GM12891 (cell line): ENCODE measurements at places on chromosomes 12 and 14.

DNA sequence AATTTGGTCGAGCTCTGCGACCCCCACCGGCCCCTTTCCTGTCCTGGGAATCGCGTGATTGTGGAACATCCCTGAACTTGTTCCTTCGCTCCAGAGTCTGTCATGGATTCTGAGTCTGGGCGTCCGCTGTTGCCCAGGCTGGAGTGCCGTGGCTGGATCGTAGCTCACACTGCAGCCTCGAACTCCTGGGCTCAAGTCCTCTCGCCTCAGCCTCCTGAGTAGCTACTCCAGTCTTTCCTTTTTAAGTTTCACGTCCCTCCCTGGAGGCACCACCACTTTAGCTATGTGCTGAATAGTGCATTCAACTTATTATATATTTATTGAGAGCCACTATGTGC is 698 bp downstream of the ACOT6 start:
- no peak for DNase-seq

DNA sequence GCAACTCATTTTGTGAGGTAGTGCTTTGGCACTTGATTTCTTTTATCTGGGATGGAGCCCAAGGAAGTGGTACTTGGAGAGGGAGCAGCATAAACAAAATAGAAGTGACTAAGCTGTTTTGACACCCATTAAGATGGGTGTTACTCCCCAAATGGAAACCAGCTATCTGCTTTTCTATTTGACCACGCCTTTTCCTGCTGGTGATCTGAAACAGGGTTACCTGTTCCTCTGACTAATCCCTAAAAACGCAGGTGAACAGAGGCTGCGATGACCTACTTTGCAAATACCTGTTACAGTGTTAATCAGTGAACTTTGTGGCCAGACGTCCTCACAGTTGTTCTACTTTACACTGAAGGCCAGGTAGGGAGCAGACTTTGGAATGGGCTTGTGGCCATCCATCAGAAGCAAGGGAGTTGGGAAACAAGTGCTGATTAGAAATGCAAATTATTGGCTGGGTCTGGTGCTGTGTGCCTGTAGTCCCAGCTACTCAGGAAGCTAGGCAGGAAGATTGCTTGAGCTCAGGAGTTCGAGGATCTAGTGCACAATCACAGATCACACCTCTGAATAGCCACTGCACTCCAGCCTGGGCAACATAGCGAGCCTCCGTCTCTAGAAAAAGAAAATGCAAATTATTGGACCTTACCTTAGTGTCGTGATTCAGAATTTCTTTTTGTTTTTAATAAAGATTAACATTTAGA is 58.3 kb upstream of the HECTD1 start:
- no peak for DNase-seq

DNA sequence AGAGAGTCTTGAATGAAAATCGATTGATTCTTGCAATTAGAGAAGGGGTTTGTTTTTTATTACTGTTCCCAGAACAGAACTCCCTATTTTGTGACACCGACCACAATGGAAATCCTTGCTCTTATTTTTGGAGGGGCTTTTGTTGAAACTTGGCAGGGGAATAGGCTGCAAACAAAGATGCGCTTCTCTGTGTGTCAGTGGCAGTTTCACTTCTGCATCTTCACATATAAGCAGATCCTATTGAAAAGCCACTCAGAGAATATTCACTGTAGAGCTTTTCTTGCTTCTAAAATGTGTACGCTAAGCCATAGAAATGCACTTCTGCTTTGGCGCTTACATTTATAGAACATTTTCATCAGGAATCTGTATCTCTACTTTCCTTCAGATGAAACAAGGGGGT is 1822.4 kb upstream of the SEL1L start:
- DNase-seq = no peak

- DNase-seq = no peak
These were observed 73.4 kb downstream of the SLC38A4 start for GRCh38 chr12:46752396-46752795.

DNA sequence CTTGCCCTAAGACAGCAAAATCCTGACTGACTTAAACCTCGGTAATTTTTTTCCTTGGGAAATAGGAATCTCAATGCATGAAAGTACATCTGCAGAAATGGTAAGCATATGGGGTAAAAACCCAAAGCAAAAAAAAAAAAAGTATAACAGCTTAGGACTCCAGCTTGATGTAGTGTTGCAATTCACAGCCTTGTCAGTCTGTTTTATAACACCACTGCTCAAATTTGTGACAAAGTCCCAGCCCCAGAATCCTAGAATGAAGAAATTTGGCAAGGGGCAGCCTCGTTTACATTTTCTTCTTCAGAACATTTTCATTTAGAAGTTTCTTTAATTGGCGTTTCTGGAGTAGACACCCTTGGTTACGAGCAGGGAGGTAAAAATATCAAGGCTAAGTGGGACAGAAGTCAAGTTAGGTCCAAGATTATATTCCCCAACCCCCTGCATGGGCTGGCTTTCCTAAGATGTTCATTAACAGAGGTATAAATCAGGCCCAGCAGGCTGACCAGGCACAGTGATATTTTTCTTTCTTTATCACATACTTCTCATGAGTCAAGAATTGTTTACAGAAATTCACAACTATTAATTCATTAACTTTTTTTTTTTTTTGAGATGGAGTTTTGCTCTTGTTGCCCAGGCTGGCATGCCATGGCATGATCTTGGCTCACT is 424.0 kb downstream of the RMST start:
- DNase-seq = no peak

- DNase-seq = no peak
These were observed 816.8 kb downstream of the NRXN3 start for GRCh38 chr14:78986989-78987388.

- DNase-seq = no peak
These were observed 8.1 kb downstream of the TXNRD1 start for GRCh38 chr12:104223712-104224111.
